ENCODE measurements at places on chromosomes 5 and 9.

DNA sequence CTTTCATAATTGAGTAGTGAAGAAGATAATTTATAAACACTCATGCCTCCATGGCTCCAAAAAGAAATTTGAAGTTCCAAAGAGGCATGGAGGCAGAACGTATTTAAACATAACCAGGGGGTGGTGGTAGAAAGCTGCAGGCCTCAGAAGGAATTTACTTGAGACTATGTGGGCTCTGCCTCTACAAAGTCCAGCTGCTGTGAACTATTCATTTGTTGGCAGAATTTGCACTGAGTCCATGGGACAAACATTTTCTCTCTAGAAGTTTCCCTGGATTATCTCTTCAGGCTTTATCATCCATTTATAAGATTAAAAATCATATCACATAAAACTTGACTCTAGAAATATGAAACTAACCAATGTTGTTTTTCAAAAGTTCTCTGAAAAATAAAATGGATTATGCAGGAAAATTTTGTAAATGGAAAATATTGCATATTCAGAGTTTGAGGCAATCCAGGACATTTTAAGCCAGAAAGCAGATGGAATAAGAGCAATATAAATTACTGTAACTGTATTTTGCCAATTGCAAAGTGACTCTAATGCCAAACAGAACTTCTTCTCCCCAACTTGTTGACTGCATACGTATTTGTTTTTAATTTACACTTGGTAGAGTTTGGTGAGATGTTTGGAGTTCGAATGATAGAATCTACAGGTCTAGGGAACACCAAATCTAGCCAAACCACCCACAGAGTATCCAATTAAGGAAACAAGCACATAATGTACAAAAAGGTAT is 258.2 kb downstream of the ENC1 start:
- no peak for DNase-seq

DNA sequence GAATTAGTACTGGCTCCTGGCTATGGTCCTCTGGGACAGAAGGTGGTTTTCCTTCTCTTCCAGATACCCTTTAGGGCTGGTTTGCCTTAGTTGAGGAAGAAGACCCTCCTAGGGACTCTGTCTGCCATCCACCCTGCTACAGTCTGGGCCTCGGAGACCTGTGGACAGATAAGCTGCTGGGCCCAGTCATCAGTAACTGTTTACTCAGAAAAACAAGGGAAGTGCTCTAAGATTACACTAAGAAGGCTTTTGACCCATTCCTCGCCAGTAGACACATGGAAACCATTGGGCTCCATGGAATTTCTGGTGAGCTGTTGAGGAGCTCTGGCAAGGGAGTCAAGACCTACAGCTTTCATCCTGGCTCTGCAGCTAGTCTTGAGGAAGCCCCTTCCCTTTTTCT is 31.2 kb downstream of the LARP1 start:
- DNase-seq: no peak

DNA sequence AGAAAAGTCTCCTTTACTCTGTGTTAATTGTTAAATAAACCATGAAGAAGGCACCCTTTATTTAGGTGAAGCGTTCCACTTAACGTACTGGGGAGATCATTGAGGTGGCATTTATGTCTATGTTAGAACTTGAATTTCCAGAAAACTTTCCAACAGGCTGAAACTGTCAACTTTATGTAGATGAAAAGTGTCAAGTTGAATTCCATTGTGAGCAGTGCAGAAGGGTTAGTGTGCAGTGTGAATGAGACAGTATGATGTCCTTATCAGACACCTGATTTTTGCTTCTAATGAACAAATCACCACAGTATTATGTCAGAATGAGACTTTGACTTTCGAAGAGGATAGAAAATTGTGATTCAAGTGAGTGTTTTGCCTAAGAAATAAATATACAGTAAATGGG is 761.6 kb upstream of the SEMA6A start:
- no peak for DNase-seq

- no peak for DNase-seq
Observed at GRCh38 chr9:76502746-76503145, 43.8 kb downstream of the GCNT1 start.

- no peak for DNase-seq
Observed at GRCh38 chr5:79561525-79561893, 47.6 kb upstream of the HOMER1 start.
